ENCODE measurements at places on chromosomes 3 and 15. TPM values are rescaled to one million over a fixed set of nuclear protein-coding genes. Genes with fewer than 3 reads are reported as not detected.

- no peak for DNase-seq
Observed at GRCh38 chr3:184571750-184572377, 10.3 kb downstream of the EPHB3 start.

DNA sequence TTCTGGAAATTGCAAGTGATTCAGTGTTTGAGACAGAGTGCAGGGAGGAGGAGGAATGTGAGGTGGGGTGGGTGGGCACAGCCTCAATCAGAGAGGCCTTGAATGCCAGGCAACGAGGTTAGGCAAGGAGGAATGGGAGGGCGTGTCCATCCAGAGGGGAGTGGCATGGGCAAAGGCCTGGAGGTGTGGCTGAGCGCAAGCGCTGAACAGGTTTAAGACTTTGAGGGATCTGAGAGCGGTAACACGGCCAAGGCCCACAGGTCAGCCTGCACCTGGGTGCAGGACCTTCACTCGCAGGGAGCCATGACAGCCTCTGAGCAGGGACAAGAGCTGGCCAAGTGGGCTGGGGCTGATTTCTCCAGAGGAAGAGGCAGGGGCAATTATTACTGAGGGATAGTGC is 125.9 kb downstream of the TPRA1 start:
- DNase-seq: no peak

DNA sequence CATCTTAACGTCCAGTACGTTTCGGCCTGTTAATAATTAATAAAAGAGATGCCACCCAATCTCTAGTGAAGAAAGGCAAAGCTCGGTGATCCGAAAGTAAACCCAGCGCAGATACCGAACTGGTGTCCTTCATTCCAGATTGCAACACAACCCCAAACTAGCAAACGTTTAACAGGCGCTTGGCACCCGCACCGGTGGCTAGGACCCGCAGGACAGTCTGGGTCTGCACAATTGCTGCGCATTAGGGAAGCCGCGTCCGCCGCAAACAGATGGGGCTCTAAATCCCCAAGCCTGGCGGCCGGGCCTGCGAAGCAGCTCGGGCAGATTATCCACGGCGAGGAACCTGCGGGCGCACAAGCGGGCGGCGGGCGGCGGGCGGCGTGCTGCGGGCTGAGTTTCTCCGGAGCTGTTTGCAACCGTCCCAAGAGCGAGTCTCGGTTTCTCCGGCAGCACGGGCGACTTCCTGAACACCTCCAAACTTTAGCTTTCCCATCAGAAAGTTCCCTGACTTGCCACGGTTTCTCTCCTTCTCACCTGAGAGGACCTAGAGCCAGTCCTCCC is 112.1 kb upstream of the ICE2 start:
- DNase-seq: peak; percentile 47

DNA sequence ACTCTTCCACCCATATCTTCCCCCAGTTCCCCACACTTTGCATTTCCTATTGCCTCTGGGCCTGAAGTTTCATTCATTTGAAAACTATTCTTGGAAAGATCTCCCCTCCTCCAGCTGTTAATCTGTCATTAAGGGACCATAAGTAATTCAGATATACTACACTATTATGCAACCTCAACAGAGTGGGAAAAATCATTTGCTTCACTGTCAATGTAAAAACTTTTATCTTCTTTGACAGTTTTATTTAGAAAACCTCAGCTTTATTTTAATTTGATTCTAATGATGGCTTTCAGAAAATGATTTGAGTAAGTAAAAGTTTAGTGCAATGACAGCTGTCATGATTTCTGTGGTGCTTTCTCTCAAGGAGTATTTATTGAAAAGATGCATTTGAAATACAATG is 435.3 kb upstream of the KCNMB2 start:
- no peak for DNase-seq

GRCh38 chr3:119548341-119548740 is 11.1 kb downstream of the CD80 start:
- no peak for DNase-seq

DNA sequence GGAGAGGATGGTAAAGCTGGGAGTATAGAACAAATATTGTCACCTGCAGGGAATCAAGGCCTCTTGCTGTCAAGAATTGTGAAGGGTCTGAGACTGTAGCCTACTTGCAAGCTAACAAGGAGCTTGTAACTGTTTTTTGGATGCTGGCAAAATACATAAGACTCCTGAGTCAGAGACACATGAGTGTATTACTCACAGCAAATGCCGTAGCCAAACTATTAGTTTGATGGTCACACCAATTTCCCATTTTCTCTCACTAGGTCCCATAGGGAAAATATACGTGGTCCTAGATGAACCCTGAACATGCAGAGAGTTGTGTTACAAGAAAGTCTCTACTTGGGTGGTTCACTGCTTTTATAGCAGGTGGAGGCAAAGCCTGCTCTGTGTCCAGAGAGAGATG is 44.7 kb upstream of the LIPC start:
- DNase-seq: peak; percentile 84

DNA sequence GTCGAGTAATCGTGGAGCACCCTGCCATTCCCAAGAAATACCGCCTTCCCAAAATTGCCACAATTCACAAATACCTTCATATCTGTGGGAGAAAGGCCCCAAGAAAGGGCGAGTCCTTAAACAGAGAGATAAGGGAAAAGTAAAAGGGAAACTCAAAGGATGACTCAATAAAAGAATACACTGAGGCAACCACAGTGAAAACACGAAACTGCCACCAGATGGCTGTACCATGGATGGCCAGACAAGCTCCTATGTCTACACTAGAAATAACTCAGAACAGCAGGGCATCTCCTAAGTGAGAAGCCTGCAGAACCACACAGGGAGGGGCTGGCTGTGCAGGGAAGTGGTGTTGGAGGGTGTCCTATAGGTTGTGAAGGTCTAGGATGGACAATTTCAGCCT is 25.0 kb downstream of the SRGAP3 start:
- peak; percentile 75 for DNase-seq

- no peak for DNase-seq
Observed at GRCh38 chr15:47206358-47206978, 510.8 kb upstream of the SEMA6D start.

DNA sequence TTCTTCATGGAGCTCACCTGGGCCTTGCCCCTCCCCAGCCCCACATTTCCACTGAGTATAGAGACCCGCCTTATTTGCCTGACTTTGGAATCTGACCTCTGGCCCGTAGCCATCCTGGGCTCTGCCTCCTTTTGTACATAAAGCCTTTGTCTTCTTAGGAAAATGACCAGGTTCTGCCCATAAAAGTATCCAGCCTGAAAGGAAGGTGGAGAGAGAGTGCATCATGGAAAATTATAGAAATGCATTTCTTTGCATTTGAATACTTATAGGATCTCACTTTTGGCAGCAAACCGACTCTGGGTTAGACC is 3.6 kb upstream of the SH2D7 start:
- no peak for DNase-seq

DAZL gene
- total RNA-seq: not detected

GRCh38 chr3:194933465-194933864 is 247.8 kb downstream of the FAM43A start:
- no peak for DNase-seq

GOLGA6B gene
- not detected for total RNA-seq

GRCh38 chr15:41161336-41161735 is 45.3 kb upstream of the INO80 start:
- DNase-seq: peak; percentile 47

GRCh38 chr3:16917980-16918682 is 33.4 kb downstream of the PLCL2 start:
- DNase-seq: no peak

- peak; percentile 38 for DNase-seq
Observed at GRCh38 chr15:61613729-61614128, 384.6 kb upstream of the RORA start.

- no peak for DNase-seq
Observed at GRCh38 chr15:74235962-74236361, at the start of gene CCDC33. Gene CCDC33 (plus strand): TSS chr15:74236326. CDS start chr15:74236720, 394 bp downstream.

GRCh38 chr3:20563251-20563650 is 377.2 kb upstream of the SGO1 start:
- DNase-seq: no peak

DNA sequence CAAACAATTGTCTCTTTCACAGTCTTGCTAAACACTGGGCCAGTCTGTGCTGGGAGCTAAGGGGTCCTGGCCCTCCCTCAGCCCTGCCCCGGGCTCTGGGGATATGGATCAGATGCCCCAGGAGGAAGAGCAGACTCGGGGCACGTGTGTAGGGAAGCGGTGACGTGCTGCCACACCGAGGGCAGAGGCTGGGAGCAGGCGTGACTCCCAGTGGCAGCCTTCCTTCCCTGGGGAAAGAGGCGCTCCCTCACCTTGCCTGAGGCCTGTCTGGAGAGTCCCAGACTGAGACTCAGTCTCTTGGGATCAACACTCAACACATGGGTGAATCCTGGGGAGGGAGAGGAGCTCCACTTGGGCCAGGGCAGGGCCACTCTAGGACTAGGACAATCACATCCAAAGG is 54.1 kb upstream of the GRIP2 start:
- no peak for DNase-seq

GORASP1 gene
- total RNA-seq: 27.2 TPM

GRCh38 chr15:52783929-52784798 is 6.0 kb downstream of the ONECUT1 start:
- DNase-seq: no peak

- DNase-seq: no peak
Observed at GRCh38 chr3:138206196-138206595, 19.1 kb downstream of the ARMC8 start.

DNA sequence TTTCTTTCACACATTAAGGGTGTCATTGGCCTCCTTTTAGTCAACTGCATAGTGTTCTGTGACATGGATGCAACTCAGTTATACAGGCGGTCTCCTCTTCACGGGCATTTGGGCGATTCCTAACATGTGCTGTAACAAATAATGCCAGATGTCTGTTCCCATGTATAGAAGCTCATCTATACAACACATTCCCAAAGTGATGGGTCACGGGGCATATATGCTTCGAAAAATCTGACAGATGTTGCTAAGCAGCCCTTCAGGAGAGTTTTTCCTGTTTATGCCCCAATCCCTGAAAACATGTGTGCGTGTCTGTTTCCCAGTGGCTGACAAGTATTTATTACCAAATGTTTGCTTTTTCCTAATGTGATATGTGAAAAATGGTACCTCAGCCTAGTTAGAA is 25.8 kb downstream of the LRRK1 start:
- peak; percentile 12 for DNase-seq

- no peak for DNase-seq
Observed at GRCh38 chr3:138338811-138339210, 9.2 kb upstream of the NME9 start.

- no peak for DNase-seq
Observed at GRCh38 chr15:28114721-28115622, 15.9 kb upstream of the OCA2 start.

DNA sequence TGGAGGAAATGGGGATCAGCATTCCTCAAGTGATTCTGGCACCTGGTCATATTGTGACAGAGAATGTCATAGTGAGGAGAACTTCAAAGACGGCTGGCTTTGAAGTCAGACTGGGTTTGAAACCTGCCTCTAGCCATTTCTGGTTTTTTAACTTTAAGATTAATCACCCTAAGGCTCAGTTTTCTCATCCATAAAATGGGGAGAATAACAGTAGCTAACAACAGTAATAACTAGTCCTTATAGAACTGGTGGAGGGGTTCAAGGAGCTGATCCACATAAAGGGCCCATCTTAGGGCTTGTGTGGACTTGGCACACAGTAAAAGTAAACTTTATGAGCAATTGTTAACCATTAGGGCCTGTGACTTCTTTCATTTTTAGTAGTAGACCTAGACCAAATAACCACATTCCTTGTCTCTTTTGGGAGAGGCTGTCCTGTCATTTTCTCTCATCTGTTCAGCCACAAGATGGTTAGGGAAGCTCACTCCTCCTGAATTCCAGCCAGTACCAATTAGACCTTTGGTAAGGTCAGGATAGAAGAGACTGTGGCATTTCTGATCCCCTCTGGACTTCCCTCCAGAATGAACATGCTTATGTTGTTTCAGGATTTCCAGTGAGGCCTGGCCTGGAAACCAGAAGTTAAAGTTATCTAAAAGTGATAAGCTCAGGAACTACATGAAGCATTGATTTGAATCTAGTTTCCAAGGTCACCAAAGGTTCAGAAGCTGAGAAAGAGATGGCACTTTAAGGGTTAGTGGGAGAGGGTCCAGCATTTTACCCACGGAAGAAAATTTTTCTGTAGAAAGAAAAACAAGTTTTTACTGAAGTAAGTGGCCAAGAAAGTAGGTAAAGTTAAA is 159.3 kb upstream of the DPH6 start:
- peak; percentile 51 for DNase-seq

FBXL2 gene
- 16.2 TPM for total RNA-seq

GRCh38 chr15:82699726-82700125 is 9.9 kb downstream of the AP3B2 start:
- DNase-seq: no peak

GOLGA6A gene
- not detected for total RNA-seq

- DNase-seq: no peak
Observed at GRCh38 chr3:114318295-114318694, 24.5 kb downstream of the TIGIT start.

All from fibroblast of lung (primary cell).